ENCODE measurements at places on chromosomes 5 and 9.
A peak's percentile ranks its signal among the peaks of the same experiment; 100 is the strongest.

- no peak overlapping the region for H3K4me3 ChIP-seq
- H3K4me1 ChIP-seq = no peaks in the 10 kb centered on the region
- H3K27me3 ChIP-seq = no peaks in the 10 kb centered on the region
These were observed 494.9 kb downstream of the PRR16 start for GRCh38 chr5:120958877-120959485.

- H3K27me3 ChIP-seq = no peaks in the 10 kb centered on the region
- no peak overlapping the region for H3K27ac ChIP-seq
- H3K36me3 ChIP-seq = no peaks in the 10 kb centered on the region
- no peaks in the 10 kb centered on the region for H3K4me1 ChIP-seq
- no peak for DNase-seq
- H3K4me3 ChIP-seq = no peak overlapping the region
These were observed 725.0 kb downstream of the TLE1 start for GRCh38 chr9:80964374-80964773.

GRCh38 chr5:9924614-9925013, 294.5 kb upstream of the TAS2R1 start:
- peak overlapping the region; percentile 95 for H3K27ac ChIP-seq
- peaks cover 26% of the 10 kb centered on the region for H3K4me1 ChIP-seq
- peak; percentile 97 for DNase-seq
- H3K4me3 ChIP-seq = no peak overlapping the region

GRCh38 chr5:165410476-165410875, 1905.1 kb downstream of the MAT2B start:
- no peaks in the 10 kb centered on the region for H3K36me3 ChIP-seq
- DNase-seq = peak; percentile 40
- no peaks in the 10 kb centered on the region for H3K4me1 ChIP-seq
- no peak overlapping the region for H3K4me3 ChIP-seq
- H3K27ac ChIP-seq = no peak overlapping the region

DNA sequence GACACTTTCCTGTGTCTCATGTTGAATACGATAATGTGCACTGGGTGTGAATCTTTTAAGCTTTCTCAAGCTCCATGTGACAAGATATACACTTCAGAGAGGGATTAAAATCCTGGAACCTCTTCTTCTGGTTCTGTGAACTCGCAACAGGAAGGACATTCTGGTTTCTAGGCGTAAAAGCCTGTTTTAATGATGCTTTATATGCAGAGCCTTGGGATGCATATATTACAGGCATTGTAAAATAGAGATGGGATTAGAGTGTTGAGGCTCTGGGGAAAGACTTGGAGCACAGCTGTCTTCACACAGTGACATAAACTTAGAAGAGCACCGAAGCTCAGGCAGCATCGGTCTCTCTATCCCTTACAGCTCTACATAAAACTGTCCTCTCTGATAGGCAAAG, 107.7 kb upstream of the SV2C start:
- no peak for DNase-seq
- peaks cover 19% of the 10 kb centered on the region for H3K27me3 ChIP-seq
- H3K4me1 ChIP-seq = no peaks in the 10 kb centered on the region
